ENCODE measurements at places on chromosomes 5 and 9.

DNA sequence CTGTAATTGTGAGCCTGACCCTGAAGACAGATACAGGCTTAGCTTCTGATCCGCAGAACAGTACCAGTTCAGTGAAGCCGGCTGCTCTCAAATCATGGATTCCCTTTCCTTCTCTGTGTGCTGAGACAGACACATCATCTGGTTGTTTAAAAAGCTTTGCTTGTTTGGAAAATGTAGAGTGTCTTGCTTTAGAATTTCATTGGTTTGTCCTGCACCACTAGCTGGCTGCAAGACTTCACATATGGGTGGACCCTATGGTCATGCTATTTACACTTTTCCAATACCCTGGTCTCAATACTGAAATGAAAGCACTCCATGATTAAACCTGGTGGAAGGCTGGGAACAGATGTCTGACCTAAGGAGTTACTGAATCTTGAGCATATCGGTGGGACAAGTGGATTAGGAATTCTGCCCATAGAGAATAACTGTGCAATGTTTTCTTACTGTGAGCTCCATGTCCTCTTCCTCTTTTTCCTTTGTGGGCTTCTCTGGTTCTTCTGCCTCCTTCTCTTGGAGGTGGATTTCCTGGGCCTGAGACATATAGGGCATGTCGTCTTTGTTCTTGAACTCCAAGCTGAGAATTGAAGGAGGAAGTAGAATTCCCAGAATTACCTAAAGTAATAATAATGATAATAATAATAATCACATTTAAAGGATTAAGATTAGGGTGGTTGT is 201.1 kb upstream of the KLF9 start:
- DNase-seq = no peak

DNA sequence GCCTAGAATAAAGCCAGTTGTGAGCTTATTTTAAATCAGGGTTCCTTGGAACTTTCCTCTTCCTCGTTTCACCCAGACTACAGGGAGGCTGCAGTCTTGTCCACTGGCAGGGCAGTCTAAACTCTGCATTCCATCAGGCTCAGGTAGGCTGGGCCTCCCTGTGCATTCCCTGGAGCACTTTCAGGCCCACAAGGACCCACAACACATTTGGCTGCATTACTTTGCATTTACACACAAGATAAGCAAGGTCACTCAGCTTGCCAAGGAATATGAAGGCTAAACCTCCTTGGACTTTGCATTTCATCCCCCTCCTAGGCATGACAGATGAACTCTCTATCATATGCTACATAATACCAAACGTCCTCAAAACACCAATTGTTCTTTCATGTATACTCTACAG is 104.2 kb downstream of the MARCHF3 start:
- DNase-seq = no peak

GRCh38 chr5:168137265-168137664 is 154.2 kb upstream of the WWC1 start:
- DNase-seq = no peak

- DNase-seq = no peak
These were observed 94.3 kb upstream of the STK32A start for GRCh38 chr5:147140558-147140957.

DNA sequence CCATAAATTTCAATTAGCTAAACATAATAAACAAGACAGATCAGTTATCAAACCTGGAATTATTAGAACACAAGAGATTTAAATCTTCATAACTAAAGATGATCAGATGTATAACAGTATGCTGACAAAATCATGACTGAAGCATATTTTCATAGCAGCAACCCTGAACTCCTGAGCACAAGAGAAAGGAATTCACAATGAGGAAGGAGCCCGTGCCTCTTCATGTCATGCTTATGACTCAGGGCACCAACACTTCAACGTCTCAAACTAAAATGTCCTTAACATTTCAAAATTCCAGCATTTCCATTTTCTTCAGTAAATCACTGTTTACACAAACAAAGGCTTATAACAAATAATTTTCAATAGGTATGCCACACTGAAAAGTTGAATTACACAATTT is 6.7 kb downstream of the AP3B1 start:
- DNase-seq = no peak

- peak; percentile 74 for DNase-seq
These were observed 87.3 kb upstream of the SLC44A1 start for GRCh38 chr9:105157171-105157583.

GRCh38 chr5:126645132-126645531 is 44.4 kb downstream of the PHAX start:
- DNase-seq = no peak

DNA sequence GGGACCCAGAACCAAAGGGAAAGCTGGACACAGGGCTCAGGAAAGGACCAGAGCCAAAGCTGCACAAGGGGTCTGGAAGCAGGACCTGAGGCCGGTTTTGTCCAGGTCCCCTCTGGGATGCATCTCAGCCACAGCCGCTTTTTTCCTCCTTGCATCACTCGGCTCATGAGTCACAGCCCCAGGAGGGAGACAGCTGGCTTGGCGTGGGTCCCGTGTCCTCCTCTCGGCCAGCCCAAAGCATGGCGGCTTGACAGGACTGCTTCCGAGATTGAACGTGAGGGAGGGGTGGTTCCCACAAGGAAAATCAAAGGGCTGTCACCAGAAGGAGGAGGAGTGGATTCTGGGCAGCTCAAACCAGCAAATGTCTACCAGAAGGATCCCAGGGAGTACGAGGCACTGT is 56.7 kb upstream of the CPLX2 start:
- DNase-seq = peak; percentile 44

- no peak for DNase-seq
These were observed 317.9 kb upstream of the FTMT start for GRCh38 chr5:121533814-121534213.

- no peak for DNase-seq
These were observed 623.7 kb downstream of the BNC2 start for GRCh38 chr9:16246785-16247184.

DNA sequence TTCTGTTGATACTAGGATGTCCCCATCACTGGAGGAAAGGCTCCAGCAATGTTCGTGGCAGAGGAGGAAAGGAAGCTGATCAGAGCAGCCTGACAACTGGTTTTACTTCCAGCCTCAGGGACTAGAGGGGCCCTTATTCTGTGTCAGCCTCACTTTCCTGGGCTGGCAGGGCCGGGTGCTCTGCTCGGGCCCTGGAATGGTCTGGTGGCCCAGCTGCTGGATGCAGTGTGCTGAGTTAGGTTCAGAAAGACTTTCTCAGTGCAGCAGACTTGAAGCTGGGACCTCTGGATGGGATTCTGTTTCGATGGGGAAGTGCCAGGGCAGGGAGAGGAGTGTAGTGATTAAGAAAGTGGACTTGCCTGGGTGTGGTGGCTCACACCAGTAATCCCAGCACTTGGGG is 81.0 kb downstream of the MACROH2A1 start:
- no peak for DNase-seq

DNA sequence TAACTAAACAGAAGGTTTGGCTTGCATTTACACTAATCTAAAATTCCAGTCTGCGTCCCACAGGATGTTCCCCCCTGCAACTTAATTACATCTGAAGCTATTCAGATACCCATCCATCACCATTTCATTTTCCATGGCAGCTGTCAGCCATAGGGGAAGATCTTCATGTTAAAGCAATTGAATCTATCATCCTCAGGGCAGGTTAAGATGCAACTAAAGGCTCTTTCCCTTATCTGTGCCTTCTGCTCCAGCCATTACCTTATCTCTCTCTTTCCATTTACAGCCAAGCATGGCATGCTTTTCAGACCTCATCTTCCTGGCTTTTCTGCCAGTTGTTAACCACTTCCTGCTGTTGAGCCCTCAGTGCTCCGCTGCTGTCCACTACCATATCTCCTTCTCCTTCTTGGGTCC is 15.8 kb upstream of the HACD4 start:
- no peak for DNase-seq

DNA sequence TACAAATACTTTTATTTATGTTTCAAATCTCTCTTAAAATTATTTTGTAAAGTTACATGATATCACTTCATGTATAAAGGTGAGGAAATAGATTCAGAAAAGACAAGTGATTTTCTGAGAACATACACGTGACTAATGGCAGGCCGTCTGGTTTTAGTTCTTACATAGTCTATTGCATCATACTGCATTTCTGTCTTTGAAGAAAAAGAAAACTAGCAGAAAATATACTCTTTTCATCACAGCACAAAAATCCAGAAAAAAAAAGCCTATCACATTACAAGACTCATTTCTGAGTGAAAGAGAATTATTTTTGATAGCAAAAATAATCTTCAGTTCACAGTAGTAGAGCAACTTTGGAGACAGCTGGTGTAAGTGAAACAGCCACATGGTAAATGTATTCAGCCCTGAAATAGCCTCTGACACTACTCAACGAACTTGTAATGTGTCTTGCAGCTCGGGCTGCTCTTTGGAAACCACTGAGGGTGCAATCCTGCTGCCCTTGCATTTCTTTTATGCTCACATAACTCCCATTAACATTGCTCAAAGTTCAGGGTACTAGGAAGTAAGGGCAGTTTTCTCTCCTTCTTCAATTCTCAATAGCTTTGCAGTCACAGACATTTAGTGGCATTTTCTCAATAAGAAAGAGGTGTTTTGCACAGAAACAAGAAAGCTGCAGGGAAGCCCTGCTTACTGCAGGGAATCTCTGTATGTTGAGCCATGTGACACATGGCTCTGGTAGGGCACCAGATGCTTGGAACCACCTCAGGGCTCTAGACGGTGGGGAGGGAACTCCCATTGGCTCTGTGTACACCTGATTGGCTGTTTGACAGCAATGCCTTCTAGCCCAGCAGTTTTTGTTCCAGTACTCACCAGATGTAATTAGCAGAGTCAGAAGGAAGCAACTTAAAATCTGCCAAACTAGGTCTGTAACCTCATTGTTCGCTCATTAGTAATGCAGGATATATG is 845.3 kb upstream of the PTPRD start:
- no peak for DNase-seq

- peak; percentile 61 for DNase-seq
These were observed 796 bp upstream of the GADD45G start for GRCh38 chr9:89603767-89604665.

- DNase-seq = no peak
These were observed 365.7 kb downstream of the IRX2 start for GRCh38 chr5:2385818-2386217.

DNA sequence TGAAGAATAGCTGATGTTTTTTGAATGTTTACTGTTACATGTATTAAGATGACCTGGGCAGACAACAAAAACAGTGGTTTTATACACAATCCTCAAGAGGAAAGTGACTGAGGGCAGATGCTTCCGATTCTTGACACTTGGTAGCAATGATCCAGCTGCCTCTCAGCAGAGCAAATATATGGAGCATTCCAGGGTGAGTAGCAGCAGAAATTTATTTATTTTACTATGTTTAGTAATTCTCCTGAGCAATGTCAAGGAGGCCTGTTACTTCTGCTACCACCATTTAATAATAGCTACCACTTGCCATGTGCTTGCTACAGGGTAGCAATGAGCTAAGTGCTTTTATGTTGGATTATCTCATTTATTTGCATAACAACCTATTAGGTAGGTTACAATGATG is 69.1 kb upstream of the NR3C1 start:
- no peak for DNase-seq

DNA sequence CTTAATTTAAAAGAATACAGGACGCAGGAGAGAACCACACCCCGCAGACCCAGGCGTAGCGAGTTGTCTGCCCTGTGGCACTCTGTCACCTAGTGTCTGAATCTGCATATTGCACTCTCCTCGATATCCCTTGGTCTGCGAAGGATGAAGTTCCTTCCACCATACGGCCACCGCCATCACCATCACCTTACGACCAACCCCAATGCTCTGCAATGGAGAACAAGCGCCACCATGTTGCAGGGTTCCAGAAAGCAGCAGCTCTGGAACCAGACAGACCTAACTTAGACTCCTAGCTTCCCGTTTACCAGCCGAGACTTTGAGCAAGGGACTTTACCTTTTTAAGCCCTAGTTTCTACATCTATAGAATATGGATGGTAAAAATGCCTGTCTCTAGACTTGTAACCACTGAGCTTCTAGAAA is 77.4 kb upstream of the DMRT1 start:
- no peak for DNase-seq

- peak; percentile 98 for DNase-seq
These were observed 4.7 kb upstream of the TUBB4B start for GRCh38 chr9:137236238-137236935.

DNA sequence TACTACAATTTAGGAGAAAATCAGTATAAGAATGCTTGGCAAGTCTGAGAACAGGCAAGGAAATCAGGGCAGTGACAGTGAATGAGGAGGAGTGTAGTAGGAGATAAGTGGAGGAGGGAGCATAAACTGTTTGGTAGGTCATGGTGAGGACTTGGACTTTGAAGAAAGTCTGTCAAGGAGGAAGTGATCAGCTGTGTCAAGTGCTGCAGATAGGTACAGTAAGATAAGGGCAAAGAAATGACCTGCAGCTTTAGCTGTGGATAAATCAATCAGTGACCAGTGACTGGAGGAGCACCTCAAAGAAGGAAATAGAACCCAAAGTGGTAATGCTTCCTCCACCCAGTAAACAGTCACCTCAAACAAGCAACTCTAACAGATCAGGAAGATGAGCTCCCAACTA is 106.3 kb downstream of the RAPGEF6 start:
- DNase-seq = no peak

DNA sequence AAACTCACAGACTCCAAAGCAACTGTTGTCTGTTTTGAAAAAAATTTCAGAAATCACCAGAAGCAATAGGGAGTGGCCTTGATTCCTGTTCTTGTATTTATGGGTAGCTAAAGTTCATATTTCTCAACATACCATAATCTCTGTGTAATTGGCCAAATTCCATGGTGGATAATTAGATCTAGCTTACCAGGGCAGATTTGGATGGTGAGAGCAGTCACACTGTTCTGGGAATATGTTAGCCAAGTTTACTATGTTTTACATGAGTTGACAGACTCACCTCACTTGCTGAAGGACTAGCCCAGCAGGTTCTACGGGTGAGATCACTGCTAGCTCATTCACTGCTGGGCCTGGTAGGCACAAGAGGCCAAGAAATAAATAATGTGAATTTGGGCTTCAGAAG is 32.7 kb upstream of the CDKN2B start:
- DNase-seq = no peak

- DNase-seq = no peak
These were observed 367.6 kb downstream of the GLIS3 start for GRCh38 chr9:3931996-3932906.

- no peak for DNase-seq
These were observed 2.7 kb downstream of the KLF4 start for GRCh38 chr9:107486674-107487520.

DNA sequence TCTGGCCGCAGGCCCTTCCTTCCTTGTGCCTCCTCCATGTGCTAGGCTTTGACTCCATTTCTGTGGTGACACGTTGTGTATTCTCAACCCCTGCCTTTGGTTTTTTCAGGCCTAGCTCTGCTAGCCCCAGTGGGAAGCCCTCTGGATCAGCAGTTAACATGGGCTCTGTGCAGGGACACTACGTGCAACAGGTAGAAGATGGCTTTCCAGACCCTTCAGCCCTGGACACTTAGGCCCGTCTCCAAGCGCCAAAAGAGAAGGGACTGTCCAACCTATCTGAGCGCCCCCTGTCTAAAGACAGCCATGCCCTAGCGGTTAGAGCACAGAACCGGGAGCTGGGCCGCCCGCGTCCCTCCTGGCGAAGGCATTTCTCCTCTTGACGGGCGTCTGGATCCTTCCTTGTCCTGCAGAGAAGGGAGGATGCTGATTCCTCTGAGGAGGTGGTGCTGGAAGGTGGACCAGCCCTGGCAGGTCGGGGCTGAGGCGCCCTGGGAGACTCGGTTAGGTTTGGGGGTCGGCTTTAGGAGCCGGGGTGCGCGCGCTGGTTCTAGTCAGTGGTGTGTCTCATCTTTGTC is 8.3 kb upstream of the POMT1 start:
- DNase-seq = no peak
